Iris pigment epithelial cell (primary cell): ENCODE measurements at places on chromosomes 2 and 18.

GRCh38 chr2:96951125-96951654, 35.2 kb downstream of the FAM178B start:
- DNase-seq: peak; percentile 40

GRCh38 chr2:217316743-217317142, 456.9 kb upstream of the TNP1 start:
- DNase-seq: peak; percentile 83

- peak; percentile 81 for DNase-seq
Measured at GRCh38 chr18:25830787-25831186, 259.6 kb downstream of the SS18 start.

DNA sequence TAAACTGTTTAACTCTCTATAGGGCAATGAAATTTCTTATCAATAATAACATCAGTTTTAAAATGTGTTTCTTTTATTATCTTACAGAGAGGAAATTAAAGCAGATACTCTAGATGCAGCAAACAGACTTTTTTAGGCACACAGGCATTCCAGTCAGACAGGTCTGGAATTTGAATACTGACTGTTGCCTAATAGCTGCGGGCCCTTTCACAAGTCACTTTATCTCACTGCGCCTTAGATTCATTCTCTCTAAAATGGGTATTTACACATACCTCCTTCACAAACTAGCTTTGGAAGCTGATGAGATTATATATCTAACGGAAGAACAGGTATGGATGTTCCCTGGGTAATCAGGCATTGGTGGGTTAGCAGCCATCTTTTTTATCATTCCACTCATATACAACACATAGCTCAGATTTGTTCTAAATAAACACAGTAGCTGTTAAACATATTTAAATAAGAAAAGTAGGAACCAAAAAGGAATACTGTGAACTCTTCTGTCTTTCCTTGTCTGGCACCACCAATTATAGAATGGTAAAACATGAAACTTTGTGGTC, 104.2 kb downstream of the LRP2 start:
- peak; percentile 11 for DNase-seq

GRCh38 chr2:232235716-232236115, 142.8 kb upstream of the ALPP start:
- peak; percentile 32 for DNase-seq

GRCh38 chr2:23385748-23386338, 864 bp downstream of the KLHL29 start:
- DNase-seq: peak; percentile 18

GRCh38 chr2:224393157-224393872, 8.6 kb downstream of the FAM124B start:
- no peak for DNase-seq

GRCh38 chr2:121475811-121476571, 54.7 kb upstream of the RNU4ATAC start:
- DNase-seq: no peak

GRCh38 chr2:240196716-240197461, 56.4 kb upstream of the OTOS start:
- no peak for DNase-seq

DNA sequence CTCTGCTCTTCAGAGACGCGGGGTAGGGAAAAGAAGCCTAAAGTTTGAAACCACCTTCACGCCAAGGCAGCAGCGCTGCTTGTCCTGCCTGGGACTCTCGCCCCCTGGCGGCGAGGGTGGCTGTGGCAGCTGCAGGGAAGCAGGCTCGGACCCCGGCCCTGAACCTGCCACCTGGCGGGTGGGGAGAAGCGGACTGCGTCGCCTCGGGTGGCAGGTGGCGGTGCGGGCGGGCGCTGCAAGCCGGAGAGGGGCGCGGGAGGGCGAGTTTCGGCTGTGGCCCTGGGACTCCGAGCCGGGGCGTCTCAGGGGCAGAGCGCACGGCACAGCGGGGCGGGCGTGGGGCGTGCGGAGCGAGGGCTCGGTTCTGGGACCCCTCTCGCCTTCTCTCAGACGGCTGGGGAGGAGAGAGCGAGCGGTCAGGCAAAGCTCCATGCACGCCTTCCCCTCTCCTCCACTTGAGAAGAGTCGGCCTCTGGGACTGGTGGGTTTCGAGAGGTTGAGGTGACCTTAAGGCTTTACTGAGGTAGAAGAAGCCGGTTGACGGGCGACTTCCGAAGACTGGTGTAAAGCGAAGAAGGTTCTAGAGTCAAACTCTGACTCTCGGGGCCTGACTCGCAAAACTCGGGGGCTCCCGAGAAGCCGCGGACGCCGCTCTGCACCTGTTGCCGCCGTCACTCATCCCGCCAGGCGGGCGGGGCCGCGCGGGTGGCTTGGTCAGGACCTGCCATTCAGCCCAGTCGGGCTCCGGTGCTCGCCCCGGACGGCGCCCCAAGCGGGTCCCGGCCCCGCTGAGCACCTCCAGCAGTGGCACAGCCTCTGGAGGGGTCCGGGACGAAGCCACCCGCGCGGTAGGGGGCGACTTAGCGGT, 1.1 kb upstream of the BOLL start:
- no peak for DNase-seq

GRCh38 chr2:135984199-135985017, 1.0 kb downstream of the DARS1 start:
- peak; percentile 18 for DNase-seq

DNA sequence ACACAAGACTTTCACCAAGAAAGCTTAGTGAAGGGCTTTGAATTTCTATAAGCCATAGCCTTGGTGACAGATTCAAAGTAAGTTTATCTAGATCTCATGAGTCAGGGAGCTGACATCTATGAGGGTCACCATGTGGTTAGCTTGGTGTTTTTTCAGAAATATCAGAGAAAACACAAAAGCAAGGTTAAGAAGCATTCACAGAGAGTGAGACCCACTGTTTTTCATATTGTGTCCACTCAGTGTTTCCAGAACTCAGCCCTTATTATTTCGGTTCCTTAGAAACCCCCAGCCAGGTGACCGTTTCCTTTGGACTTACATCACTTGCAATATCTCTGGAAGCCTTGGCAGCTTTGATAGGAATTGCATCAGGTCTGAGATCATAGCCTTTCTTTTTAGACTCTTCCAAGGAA, 76.6 kb downstream of the NEB start:
- DNase-seq: peak; percentile 29

DNA sequence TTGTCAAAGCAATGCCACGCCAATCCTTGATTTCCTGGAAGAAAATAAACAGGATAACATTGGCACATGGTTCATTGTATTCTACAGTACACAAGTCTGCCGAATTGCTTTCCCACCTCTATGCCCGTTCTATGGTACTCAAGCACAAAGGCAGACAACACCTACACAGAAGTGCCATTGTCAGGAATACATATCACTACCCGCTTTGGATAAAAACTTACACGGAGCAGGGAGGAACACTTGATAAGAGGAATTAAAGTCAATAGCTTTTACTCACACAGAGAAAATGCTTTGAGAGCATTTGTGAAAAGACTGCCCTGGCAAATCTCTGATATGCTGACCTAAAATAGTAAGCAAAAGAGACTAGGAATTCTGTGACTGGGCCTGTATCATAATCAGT, 23.4 kb downstream of the PLEKHM3 start:
- no peak for DNase-seq

DNA sequence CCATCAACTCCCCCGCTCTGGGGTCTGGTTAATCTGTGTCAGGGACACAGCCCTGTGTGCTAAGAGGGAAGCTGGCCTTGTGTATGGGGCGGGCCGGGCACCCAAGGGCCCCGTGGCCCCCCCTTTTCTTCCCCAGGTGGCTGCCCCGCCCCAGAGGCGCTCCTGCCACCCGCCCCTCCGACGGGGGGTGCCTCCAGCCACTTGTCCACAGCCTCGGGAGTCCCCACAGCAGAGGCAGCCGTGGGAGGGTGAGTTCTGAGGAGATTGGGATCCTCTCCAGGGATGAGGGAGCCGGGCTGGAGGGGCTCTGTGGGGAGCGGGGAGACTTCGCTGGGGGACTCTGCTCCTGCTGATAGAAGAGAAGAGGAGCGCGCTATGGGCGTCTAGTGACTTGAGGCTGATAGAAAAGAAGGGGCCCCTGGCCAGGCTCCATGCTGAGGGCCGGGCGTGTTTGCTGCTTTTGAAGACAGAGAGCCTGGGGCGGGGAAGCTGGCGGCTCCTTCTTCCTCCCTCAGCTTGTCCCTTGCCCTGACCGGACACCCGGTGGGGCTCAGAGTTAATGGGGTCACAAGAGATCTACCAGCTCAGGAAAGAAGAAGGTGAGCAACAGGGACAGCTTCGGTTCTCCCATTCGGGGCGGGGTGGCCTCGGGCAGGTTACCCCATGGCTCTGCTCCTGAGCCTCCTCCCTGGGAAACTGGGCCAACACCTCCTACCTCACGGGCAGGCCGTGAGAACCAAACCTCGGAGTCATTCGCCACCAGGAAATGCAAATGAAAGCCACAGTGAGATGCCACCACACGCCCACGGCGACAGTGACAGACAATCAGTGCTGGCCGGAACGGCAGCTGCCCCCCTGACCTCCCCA, 89.4 kb upstream of the TAF1B start:
- no peak for DNase-seq

DNA sequence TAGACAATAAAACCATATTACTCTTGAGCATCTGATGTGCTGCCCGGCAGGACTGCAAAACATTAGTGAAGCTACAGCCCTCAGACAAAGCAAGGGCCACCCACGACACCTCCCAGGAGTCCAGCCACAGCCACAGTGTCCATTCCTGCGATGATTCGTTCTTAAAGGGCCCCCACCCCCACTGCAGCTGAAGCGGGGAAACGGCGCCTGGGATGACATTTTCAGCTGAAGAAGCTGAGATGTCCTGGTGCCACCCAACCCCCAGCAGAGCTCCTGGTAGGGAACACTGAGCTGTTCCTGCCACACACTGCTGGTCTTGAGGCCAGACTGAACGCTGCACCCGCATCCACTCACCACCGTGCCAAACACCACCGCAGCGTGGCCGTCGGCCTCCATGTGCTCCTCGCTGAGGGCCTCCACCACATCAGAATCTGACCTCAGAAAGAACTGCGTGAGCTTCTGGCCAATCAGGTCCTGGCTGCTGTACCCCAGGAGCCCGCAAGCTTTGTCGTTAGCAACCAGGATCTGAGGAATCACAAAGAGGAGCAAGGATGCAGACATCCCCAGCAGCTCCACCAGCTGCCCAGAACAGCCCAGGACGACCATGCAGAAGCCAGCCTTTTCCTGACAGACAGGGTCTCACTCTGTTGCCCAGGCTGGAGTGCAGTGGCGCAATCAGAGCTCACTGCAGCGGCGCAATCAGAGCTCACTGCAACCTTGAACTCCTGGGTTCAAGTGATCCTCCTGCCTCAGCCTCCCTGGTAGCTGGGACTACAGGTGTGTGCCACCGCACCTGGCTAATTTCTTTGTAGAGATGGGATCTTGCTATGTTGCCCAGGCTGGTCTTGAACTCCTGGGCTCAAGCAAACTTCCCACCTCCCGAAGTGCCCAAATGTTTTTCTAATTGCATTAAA, 9.5 kb downstream of the PASK start:
- no peak for DNase-seq

DNA sequence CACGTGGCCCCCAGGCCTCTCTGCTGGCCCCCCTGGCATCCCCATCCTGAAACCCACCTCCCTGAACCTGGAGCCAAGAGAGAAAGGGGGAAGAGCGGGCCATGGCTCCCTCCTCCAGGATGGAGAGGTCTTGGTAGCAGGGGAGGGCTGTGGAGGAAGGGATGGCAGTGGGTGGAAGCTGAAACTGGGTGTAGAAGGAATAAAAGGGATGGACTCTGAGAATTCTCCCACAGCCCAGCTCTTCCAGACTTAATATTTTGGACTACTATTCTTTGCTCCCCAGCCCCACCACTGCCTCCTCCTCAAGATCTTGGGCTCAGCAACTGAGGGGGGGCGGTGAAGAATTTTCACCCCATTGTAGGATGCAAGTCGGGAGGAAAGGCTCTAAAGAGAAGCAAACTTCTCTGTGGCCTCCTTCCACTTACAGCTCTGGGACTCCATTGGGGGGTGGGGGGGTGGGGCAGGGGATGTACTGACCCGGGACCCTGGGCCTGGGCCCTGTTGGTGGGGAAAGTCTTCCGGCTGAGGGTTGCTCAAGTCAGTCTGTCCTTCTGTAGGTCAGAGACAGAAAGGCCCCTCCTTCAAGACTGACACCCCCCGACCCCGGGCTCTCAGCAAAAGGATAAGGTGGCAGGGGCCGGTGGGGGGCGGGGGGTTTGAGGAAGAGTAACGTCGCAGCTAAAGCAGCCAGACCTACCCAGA, 501 bp downstream of the TNS1 start:
- DNase-seq: no peak

DNA sequence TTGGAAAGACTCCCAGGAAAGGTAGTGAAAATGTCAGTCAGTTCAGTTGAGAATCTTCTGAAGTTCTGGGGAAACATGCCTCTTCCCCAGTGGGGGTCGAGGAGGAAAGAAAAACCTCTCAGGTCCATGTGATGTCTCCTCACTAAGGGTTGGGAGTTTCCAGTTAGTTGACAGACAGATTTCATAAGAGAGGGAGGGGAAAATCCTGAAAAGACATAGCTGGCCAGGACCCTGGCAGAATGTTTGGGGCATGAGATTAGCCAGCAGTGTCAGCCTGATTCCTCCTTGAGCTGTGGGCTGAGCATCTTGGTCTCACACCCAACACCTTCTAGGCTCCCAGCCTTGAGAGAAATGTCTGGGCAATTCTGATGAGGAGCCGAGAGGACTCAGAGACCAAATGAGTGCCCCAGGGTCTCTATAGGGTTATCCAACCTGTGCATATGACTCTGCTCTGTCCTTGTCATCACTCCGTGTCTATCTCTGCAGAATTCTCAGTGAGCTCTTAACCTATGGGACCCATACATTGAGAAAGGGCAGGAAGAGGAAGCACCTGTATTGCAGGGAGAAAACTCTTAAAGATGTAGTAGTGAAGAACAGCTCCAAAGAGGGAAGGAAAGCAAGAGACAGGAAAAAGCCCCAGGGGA, 13.9 kb downstream of the BMP10 start:
- DNase-seq: no peak

DNA sequence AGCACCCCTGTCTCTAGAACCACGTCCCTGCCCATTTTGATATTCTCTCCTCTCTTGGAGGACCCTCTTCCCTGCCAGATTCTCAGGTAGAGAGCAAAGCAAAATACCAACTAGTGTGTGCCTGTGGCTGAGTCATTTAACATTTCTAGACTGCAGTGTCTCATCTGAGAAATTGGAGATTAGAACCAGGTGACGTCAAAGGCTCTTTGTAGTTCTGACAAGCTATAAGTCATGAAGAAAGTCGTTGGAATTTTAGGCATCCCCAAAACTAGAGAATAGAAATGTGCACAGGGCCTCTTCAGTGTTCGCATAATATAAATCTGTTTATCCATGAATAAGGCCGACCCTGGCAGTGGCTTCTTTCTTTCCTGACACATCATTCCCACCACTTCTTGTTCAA, 74.4 kb upstream of the TANC1 start:
- DNase-seq: peak; percentile 78

GRCh38 chr2:216949700-216950413, 90.0 kb upstream of the TNP1 start:
- no peak for DNase-seq

DNA sequence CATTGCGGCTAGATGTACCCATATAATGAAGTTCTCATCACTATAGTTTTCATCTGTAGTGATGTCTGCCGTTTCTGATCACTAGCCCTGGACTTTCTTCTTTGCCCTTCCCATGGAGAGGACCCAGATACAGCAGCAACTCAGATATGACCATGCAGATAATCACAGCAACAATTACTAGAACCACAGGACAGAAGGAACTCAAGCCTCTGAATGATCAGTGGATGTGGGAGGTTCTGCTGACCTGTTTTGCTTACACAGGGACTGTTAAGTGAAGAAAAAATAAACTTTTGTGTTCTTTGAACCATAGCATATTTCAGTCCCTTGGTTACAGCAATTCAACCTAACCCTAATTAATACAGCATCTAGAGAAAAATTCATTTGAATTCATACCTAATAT, 62.7 kb downstream of the ACVR1 start:
- no peak for DNase-seq

- no peak for DNase-seq
Measured at GRCh38 chr2:96694816-96695455, 44.9 kb downstream of the LMAN2L start.
